ENCODE measurements at places on chromosomes 1 and 21.

- DNase-seq = peak; percentile 27
These were observed 36.2 kb downstream of the TLR5 start for GRCh38 chr1:223106856-223107255.

DNA sequence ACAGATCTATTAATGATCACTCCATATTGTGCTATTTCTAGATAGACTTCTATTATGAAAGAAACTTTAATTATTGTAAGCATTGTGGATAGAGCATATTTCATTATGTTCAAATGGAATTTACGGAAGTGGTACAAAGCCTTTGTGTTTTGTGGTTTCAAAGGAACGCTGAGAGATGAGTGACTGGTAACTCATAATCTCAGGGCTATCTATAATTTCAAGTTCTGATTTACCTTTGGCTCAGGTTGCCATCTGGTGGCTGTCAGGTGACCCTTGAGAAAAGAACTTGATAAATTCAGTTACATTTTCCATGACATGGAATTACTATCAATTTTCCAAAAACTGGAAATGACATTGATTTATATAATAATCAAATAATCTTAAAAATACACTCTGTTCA lies 12.2 kb downstream of the NTNG1 start:
- no peak for DNase-seq

- DNase-seq = no peak
These were observed 100.2 kb upstream of the GREM2 start for GRCh38 chr1:240712014-240712731.

DNA sequence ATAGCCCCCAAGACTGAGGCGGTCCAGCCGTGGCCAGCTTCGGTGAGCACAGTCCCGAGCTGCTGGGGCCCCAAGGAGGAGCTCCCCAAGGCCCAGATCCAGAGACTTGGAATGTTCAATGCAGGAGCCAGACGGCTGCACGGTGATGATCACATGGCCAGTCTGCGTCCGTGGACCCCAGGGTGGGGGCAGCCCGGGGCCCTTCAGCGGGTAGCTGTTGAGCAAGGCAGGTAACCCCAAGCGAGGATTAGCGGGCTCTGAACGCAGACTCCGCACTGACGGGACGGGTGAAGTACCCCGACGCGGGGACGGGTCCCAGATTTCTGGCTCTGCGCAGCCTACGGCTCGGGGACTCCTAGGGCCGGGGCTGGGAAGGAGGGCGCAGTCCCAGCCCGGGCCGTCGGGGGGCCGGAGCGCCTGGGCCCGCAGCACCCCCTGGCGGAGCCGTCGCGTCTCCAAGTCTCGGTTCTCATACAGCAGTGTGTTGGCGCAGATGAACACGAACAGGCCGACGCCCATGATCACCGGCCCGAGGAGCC lies 2.7 kb downstream of the TMEM200B start:
- DNase-seq = no peak

- DNase-seq = no peak
These were observed 4.1 kb downstream of the NUDT17 start for GRCh38 chr1:145849356-145850160.

- no peak for DNase-seq
These were observed 16.2 kb upstream of the TTLL10 start for GRCh38 chr1:1157426-1157913.

DNA sequence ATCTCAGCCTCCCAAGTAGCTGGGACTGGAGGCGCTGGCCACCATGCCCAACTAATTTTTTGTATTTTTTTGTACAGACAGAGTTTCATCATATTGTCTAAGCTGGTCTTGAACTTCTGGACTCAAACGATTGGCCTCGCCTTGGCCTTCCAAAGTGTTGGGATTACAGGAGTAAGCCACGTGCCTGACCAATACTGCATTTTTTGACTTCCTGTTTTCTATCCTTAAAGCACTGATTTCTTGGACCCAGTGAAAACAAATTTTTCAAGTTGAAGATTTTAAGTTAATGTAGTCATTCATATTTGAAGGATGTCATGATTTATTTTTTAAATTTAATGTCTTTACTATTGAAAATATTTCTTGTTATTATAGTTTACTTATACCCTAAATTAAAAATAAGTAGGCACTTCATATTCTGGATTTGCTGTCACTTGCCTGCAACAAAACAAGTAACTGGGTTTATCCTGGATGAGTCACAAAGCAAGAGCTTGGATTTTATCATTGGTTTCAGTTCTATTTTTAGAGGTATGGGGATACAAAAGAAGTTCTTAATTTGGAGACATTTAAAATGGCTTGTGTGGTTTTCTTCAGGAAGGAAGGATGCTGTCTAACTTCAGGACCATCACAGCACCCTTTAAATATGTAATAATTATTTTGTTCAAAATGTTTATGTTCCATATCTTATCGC lies 2.2 kb upstream of the VPS45 start:
- DNase-seq = no peak

DNA sequence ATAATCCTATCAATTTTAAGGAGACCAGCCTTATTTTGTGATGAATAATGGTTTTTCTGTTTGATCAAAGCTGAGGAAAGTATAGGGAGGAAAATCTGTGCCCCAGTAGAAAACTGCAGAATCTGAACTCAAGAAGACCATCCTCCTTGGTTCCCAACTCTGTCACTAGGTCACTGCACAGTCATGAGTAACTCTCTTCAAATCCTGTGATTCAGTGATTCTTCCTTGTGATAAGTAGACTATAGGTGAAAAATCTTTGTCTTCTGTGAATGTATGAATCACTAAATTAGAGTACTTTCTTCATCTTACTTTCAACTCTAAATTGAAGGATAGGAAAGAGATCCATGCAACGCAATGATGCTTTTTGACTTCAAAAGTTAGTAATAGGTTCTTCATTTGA lies 13.3 kb upstream of the OR2L5 start:
- no peak for DNase-seq

GRCh38 chr1:195965036-195965435 lies 643.2 kb downstream of the KCNT2 start:
- DNase-seq = no peak

DNA sequence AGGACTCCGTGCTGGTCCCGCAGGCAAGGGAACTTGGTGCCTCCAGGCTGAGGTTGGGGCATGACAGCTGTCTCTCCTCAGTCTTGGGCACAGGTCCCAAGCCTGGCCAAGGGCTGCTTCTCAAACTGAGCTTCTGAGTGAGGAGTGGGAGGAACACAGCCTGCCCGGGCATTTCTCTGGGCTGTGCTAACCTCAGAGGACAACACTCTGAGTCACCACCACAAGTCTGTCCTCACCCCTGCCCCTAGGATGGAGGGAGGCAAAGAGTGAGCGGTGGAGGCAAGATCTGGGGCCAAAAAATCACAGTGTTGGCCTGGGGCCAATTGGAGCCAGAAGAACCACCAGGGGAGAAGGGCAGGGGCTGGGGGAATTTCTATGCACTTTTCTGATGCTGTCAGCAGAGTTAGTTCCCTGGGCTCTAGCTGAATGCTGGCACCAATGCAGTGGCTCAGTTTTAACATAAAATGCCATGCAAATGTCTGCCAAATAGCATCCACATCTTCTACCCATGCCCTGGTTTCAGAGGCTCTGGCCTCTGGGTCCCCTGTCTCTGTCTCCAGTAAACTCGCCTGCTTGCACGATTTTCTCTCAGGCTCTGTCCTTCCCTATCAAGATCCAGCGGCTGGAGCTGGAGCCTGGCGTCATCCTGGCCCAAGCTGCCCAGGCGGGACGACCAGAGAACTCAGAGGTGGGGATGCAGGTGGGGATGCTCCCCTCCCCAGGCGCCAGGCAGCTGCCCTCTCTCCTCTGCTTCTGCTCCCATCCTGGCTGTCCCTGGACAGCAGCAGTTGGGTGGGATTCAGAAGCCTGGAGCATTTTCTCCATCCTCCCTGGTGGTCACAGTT lies 11.0 kb upstream of the CDK18 start:
- peak; percentile 52 for DNase-seq

GRCh38 chr1:41526956-41527561 lies 42.6 kb upstream of the EDN2 start:
- DNase-seq = no peak

GRCh38 chr1:92488416-92488815 lies 1.7 kb upstream of the GFI1 start:
- no peak for DNase-seq

DNA sequence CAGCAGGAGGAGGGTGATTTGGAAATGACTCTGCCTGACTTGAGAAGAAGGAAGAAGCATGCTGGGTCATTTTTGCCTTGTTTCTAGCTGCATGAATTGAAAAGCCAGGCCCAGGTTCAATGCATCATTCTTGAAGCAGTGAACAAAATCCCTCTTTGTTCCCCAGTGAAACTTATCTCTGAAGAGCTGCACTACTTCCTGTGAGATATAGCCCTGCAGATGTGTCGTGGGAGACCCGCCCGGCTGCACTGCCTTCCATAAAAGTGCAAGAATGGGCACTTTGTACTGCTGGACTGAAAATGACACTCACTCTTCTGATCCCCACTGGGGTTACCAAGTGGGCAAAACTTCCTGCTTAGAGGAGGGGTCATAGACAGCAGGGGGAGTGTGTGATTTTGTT lies 249.2 kb upstream of the NFIA start:
- no peak for DNase-seq

DNA sequence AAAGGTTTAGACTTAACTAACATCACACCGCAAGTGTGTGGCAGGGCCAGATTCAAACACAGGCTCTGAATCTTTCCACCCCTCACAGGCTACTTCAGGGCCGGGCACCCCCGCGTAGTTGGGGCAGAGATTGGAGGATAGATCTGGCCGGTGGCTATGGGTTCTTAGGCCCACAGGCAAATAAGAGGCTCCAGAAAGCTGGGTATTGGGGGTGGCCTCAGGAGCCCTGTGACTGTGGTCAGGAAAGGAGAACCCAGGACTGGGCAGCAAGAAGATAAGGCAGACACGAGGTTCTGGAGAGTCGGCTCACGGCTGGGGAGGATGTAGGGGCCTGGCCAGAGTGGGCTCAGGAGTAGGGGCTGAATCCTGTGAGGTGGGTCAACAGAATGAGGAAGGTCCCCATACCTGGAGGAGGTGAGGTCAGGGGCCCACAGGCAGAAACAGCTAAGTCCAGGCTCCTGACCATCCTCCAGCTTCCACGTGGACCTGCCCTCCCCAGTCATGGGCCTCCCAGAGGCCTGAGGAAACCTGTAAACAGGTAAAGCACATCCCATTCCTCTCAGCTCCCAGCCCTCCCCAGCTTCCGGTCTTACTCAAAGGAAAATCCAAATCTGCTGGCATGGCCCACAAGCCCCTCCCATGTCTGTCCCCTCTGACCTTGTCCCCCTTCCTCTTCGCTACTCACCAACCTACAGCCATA lies 306.2 kb downstream of the MATN1 start:
- no peak for DNase-seq

DNA sequence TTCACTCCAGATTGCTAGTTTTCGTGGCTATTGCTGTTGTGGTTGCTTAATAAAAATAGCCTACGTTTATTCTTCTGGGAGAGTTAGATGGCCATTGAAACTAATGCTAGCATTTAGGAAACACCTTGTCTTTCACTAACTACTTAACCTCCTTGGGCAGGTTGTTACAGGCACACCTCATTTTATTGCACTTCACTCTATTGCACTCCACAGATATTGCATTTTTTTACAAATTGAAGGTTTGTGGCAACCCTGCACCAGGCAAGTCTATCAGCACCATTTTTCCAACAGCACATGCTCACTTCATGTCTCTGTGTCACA lies 11.3 kb upstream of the MARK1 start:
- DNase-seq = no peak

- DNase-seq = no peak
These were observed 40.6 kb upstream of the GREM2 start for GRCh38 chr1:240652549-240652948.

DNA sequence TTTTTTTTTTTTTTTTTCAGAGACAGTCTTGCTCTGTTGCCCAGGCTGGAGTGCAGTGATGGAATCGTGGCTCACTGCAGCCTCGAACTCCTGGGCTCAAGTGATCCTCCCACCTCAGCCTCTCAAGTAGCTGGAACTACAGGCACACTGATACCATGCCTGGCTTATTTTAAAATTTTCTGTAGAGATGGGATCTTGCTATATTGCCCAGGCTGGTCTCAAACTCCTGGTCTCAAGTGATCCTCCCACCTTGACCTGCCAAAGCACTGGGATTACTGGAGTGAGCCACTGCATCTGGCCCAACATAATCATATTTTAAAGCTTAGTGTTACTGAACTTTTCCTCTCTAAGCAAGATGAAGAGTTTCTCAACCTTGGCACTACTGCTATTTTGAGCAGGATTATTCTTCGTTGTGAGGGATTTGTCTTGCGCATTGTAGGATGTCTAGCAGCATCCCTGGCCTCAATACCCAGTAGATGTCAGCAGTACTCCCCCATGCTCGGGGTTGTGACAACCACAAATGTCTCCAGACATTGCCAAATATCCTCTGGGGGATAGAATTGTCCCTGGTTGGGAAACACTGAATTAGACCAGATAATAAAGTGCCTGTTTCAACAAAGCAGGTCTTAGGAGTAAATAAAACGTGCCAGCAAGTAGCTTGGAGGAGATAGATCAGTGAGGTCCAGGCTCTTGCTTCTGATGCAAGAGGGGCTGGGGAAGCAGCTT lies 15.1 kb upstream of the THRAP3 start:
- no peak for DNase-seq

- no peak for DNase-seq
These were observed 26.2 kb downstream of the NEK2 start for GRCh38 chr1:211648980-211649934.

DNA sequence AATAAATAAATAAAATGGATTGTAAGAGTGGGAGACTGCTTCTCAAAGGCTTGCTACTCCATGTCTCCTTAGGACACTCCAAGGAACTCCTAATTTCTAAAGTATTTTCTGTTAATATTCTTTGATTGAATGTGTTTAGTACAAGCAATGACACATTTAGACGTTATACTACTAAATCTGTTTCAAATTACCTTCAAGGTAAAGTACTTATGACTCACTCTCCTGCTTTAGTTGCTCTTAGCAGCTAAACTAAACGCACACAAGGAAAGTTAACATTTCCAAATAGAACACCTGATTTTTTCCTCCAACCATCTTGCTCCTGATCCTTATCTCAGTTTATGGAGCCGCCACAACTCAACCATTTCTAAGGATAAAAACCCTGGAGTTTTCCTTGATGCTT lies 969.8 kb upstream of the ADGRL4 start:
- DNase-seq = no peak

- no peak for DNase-seq
These were observed 28.1 kb downstream of the AHDC1 start for GRCh38 chr1:27575840-27576331.

DNA sequence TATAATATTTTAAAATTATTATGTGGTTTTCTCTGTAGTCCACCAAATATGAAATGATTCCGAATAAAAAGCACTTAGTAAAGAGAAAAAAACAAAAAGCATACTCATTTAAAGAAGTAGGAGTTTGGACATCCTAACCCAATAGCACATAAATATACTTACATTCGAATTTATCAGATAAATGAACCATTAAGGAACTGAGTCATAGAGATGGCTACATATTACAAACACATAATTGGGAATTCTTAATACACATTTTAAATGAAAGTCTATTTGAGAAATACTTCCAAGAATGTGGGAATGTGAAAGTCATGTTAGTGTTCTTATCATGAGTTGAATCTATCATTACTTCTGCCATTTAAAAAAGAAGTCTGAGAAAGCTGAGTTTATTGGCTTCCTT lies 75.0 kb downstream of the USP24 start:
- DNase-seq = no peak

GRCh38 chr1:153001382-153001781 lies at the start of gene SPRR3:
Gene SPRR3, plus strand, starts transcription at chr1:153001749. Its CDS starts 1,272 bp downstream, at chr1:153003021.
- no peak for DNase-seq

- DNase-seq = no peak
These were observed 38.1 kb downstream of the B3GALT5 start for GRCh38 chr21:39650801-39651200.

- no peak for DNase-seq
These were observed 10.7 kb upstream of the MRPS14 start for GRCh38 chr1:175033953-175034352.

Measured in NCI-H1092 (cell line).